EL (cell line): ENCODE measurements at places on chromosomes 6 and 20.
A peak's percentile ranks its signal among the peaks of the same experiment; 100 is the strongest.

- DNase-seq, result no peak
Observed at GRCh38 chr6:141164042-141164743, 968.5 kb upstream of the GJE1 start.

DNA sequence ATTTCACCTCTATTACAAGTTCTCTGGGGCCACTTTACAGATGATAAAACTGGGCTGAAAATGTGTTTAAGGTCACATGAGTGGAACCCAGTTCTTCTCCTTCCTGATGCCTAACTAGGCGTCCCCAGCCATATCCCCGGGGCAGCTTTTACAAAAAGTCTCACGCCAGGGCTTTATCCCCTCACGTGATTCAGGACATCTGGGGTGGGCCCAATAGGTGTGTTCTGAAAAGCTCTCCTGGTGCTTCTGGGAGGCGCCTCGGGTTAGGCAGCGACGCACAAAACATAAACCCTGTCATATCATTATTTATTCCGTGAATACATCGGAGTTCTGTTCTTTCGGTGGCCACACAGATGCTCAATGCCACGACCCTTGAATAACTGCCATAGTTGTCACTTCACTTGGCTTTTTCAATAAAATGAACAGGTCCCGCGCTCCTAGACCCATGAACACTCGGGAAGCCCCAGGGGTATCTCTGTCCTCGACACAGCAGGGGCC is 32.1 kb downstream of the SF3B5 start:
- DNase-seq, result no peak

DNA sequence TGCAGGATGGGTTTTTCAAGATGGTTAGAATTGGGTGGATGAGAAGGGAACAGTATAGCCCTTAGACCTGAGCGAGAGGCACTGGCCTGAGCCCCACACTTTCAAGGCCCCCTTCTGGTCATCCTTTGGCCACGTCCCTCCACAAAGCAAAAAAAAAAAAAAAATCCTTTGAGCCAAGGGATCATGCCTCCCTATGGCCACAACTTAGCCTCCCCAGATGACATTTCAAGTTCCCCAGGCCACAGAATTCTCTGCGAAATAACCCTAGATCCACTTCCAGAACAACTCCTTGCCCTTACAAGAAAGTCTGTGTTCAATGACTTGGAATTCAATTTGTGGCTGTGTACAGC is 30.4 kb downstream of the ELOVL2 start:
- no peak for DNase-seq

GRCh38 chr6:88983532-88983931 is 20.1 kb upstream of the RNGTT start:
- peak; percentile 32 for DNase-seq

DNA sequence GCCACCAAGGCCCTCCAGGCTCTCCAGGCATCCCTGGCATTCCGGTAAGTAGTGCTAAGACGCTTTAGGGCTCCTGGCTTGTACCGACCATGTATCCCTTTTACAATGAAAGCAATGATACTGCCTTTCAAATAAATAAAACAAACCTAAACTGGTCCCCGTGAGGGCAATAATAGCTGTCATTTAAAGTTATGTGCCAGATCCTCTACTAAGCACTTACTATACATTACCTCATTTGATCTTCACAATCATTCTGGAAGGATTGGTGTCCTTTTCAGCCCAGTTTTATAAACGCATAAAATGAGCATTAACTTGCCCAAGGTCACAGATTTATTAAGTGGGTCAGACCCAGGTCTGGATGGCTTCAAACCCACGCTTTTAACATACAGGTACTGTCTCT is 114.7 kb downstream of the COL9A1 start:
- no peak for DNase-seq

DNA sequence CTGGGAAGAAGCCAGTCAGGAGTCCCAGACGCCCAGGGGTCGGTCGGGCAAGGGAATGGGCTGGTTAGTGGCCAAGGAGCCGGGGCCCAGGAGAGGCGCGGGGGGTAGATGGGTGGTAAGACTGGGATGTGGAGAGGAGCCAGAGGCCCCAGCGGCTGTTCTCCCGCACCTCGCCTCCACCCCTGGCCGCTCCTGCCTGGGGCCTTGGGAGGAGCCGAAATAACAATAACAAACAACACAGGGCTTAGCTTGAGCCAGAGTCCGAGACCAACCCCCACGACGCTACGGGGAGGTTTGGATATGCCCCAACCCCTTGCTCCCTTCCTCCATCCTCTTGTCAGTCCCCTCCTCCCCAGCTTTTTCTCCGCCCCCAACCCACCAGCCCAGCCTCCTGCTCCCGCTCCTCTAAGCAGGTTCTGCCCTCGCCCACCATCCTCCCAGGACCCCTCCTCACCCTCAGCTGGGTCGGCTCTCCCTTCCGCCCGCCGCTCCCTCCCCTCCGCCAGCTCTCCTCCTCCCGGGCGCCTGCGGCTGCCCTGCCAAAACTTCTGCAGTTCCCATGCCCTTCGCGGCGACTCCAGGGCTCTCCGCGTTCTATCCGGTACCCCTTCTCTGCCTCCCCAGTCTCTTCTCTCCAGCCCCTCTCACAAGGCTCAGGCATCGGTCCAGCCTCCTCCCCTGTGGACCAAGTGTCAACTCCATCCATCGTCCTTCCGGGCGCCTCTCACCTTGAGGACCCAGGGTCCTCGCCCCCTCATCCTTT is 1.1 kb downstream of the RNF39 start:
- peak; percentile 17 for DNase-seq

- DNase-seq, result peak; percentile 67
Observed at GRCh38 chr6:38273325-38273724, 366.4 kb downstream of the BTBD9 start.

DNA sequence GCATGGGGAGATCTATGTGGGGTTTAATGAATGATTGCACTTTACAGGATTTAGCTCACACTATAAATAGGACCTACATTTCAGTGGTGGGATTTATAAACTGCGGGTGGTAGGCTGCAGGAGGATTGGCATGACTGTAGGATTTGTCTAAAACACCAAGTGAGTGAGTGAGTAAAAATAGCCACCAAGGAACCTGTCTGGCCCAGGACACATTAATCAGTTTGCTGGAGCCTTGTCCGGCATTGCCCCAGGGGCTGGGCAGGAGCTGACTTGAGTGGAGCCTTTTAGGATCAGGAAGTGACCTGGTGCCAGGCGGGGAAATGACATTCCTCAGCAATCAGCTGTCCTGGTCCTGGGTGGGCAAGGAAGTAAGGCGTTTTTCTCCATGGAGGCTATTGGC is 278.7 kb upstream of the PRND start:
- DNase-seq, result no peak

DNA sequence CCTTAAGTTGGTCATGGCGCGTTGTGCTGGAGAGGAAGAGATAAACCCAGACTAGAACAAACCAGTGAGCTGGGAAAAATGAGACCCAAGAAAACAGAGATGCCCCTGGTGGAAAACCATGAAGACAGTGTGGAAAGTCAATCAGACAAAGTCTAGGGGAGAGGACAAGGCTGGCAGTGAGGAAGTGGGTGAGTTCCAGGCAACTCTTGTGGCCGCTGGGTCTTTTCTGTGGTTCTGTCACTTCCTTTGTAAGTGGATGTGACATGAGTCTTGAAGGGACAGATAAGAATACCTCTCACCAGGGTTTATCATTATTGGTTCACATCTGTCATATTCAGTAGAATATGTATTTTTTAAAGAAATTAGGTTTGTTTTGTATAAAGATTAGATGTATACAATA is 738.4 kb downstream of the DHX35 start:
- no peak for DNase-seq

DNA sequence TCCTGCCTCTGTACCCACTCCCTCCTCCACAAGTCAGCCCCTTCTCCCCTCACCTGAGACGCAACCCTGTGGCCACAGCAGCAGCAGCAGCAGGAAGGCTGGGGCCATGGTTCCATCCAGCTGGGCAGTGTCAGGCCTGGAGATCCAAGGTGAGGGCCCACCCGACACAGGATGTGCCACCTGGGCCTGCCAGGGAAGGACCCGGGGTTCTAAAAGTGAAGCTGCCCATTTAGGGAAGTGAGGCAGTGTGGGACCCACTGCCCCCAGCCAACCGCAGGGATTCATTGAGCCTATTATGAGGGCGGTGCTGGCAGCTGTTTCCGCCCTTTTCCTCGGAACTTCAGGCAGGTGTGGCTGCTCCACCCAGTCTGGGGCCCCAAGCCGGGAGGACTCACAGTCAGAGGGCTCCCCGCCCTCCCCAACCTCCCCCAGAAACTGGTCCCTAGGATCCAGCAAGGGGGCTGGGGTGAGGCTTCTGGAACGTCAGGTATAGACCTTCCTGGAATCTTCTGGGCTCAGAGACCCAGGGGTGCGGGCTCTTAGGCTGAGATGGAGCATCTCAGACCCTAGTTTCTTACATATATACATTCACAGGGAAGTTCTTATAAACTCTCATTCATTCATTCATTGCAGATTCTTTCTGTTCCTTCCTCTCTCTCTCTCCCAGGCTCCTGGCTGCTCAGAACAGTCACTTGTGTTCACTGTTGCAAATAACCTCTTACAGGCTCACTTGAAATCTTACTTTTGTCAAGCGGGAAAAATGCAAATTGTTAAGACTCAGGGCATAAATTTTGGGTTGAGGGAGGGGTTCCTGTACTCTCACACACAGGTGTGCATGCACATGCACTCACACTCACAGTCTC is at the start of gene TREML2:
TREML2 (minus strand) TSS at position 249 of the 863 bp plus-strand sequence; CDS start at position 108, 141 bp downstream.
- no peak for DNase-seq

DNA sequence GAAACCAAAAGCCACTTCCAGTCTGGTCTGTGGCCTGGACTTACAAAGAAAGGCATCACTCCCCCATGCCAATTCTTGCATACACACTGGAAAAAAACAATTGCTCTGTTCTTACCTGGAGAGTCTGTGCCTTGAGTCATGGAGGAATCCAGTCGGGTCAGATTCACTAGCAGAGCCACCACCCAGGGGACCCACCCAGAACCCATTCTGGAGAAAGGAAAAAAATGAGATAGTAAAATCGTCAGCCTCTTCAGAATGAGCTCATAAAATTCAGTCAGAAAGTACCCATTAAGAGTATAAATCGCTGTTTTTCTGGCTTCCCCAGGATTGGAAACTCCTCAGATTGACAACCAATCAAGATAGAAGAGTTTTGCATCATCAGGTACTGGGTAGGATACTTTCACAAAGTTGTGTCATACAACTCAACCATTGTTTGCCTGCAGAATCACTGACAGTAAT is at the start of gene HLA-DOB:
HLA-DOB (minus strand) TSS at position 257 of the 459 bp plus-strand sequence; CDS start at position 206, 51 bp downstream.
- DNase-seq, result peak; percentile 14

- no peak for DNase-seq
Observed at GRCh38 chr6:39496915-39497314, 174.4 kb upstream of the KCNK16 start.

- DNase-seq, result no peak
Observed at GRCh38 chr6:87654122-87654521, 47.9 kb downstream of the AKIRIN2 start.

- no peak for DNase-seq
Observed at GRCh38 chr6:39084506-39084905, 30.5 kb downstream of the SAYSD1 start.

GRCh38 chr6:112457886-112458285 is 110.8 kb downstream of the RFPL4B start:
- peak; percentile 28 for DNase-seq

- DNase-seq, result peak; percentile 53
Observed at GRCh38 chr6:16925461-16925860, 164.2 kb upstream of the ATXN1 start.

DNA sequence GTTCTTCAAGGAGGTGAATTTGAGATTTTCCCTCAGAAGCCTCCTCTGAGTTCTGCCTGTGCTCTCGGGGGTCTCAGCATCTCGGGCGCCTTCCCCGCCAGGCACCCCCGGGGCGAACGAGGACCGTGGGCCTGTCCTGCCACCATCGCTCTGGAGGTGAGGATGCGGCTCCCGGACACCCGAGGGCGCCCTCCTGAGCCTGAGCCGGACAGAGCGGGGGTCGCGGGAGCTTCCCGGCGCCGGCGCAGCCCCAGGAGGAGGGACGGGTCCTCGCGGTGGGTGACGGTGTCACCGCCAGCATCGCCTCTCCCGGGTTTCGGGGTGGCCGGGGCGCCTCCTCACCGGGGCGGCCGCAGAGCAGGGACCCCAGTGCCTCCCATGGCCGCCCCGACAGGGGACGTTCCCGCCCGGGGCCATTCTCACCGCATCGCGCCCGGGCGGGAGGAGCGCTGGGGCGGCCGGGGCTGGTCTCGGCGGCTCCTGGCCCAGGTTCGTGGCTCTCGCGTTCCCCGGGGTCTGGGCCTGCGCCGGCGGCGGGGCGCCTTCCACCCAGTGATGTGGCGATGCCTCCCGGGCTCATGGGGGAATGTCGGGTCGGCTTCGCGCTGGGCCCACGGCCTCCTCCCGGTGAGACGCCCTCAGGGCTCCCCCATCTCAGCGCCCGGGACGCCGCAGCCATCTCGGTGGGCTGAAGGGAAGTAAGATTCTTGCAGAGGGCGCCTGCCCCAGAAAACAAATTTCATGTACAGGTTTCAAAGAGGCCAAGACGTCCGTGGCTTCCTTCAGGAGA is 210.5 kb downstream of the ERMARD start:
- no peak for DNase-seq

- no peak for DNase-seq
Observed at GRCh38 chr6:150987855-150988464, 122.5 kb downstream of the MTHFD1L start.

DNA sequence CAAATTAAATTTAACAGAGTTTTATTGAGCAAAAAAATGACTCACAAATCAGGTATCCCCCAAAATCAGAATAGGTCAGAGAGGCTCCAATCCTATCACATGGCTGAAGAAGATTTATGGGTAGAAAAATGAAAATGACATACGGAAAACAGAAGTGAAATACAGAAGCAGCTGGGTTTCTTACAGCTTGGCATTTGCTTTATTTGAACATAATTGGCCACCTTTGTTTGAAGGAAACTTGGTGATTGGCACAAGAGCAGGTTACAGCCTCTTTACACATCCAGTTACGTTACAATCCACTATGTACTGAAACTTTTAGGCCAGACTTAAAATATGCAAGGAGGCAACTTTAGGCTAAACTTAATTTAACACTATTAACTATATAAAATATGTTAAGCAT is 11.7 kb upstream of the TREM2 start:
- DNase-seq, result no peak

DNA sequence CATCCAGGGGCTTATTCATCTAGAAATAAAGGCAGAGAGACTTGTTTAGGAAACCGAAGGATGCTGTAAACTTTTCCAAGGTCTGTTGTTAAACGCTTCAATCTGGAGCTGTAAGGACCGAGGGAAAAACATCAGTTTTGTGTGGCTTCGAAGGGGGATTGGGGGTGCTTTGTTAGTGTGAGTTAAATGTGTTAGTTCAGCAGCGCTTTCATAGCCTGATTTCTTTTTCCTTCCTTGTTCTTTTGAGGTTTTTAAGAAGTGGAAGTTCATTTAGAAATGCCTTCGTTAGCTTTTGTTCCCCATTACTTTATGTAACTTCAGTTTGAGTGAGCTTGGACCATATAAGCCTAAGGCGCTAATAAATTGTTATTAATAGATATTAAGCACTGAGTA is 1.5 kb downstream of the ANKS1A start:
- DNase-seq, result no peak

GRCh38 chr20:10350188-10350842 is 83.7 kb downstream of the MKKS start:
- no peak for DNase-seq
